Colonic mucosa (tissue), 4 donors: ENCODE measurements at places on chromosomes 6 and 20.

- no peak for DNase-seq
These were observed 620 bp upstream of the DEK start for GRCh38 chr6:18264923-18265377.

DNA sequence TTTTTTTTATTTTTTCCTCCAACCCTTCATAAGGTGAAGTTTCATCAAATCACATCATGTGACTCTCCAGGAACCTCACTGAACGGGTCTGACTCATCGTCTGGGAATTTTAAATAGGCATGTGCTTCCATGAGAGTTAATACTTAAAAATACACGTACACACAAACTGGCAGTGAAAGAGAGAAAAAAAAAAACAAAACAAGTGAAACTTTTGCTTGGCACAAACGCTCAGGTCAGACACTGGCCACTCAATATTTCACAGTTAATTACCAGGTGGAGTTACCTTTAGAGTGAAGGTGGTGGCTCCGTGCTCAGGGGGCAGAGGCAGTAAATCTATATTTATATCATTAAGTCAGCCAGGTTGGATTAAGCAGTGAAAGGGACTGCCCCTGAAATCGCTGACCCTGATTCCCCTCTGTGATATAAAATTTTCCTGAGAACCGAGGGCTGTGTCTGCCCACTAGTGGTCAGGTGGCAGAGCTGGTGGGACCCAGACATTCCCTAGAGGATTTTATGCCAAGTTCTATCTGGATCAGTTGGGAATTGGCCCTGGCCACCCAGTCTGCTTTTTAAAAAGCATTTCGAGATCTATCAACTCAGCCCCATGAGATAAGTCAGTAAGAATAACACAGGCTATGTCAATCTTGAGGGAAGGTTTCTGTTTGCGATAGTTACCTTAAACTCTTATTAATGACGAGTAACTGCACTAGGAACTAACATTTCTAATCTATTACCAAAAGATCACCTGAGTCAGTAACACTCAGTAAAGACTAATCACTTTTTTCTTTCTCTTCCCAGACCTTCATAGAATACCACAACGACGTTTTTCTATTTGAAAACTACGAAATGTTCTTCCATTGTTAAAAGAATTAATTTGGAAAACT, 259.1 kb downstream of the HDGFL1 start:
- peak; percentile 23 for DNase-seq

DNA sequence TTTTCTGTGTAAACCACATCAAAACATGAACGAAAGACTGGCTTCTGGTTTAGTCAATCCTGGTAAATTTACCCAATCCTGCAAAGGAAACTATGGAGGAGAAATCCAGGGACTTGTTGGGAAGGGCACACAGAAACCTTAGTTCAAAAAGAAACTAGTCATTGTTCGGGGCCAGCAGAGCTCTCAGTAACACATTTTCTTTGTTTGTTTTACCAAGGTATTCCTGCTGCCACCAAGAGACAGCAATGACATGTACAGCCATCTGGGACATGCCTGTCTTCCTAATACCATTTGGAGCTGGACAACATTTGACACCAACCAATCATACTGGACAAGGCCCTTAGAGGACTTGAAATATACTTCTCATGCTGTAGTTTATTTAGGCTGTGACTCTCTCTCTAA, 8.3 kb downstream of the OARD1 start:
- no peak for DNase-seq

GRCh38 chr20:41173791-41174341, 36.5 kb downstream of the PLCG1 start:
- peak; percentile 15 for DNase-seq

DNA sequence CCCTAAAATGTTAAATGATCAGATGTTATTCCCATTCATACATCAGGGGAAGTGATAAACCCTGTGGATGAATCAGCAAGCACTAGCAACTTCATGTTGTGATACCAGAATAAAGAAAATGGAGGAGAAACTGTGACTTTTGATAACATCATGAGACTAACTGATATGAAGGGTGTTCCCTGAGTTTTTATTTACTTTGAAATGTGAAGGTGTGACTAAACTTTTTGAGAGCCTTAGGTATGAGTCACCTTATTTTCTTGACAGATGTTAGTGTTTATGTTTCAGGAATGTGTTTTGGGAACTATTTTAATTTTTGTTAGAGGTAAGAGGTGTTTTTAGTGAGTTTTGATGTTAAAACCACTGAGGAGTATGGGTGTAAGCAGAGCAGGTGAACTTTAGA, 4.4 kb downstream of the PARD6B start:
- DNase-seq: no peak

DNA sequence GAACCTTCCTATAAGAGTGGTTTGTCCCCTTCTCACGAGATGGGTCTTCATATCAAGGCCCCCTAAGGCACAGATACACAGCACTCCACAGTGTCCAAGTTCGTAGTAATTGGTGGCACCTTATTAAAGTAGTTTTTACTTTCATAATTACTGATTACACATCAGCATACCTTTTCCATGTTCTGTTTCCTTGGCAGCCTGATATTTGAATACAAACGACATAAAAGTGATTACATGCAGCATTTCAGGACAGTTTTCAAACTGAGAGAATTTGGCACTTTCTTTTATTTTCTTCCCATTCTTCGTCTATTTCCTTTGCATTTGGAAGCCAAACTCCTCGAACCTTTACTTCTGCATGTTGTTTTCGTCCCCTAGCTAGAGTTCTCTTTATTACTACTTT, 139.7 kb downstream of the MTHFD1L start:
- no peak for DNase-seq

- DNase-seq: no peak
These were observed 231.8 kb downstream of the SAMD5 start for GRCh38 chr6:147740326-147740725.

GRCh38 chr20:32984196-32984595, 20.0 kb downstream of the SUN5 start:
- DNase-seq: no peak

- no peak for DNase-seq
These were observed 46.2 kb downstream of the ADNP start for GRCh38 chr20:50885068-50885467.

- no peak for DNase-seq
These were observed 26.5 kb downstream of the PDE10A start for GRCh38 chr6:165636402-165637048.

DNA sequence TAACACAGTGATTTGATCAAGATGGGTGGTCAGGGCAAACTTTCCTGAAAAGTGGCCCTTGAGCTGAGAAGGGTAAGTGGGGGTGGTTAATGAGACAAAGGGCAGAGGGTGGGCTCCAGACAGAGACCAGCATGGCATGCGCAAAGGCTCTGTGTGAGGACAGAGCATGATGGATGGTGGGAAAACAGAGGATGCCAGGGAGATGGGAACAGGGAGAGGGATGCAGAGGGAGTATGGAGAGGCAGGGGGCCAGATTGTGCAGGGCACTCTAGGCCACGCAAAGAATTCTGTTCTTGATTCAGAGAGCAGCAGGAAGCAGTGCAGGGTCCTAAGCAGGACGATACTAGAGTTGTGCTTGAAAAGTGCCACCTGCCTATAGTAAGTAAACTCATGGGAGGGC, 394.4 kb downstream of the BTBD9 start:
- DNase-seq: no peak

GRCh38 chr20:53786445-53787267, 193.0 kb upstream of the ZNF217 start:
- DNase-seq: peak; percentile 49

GRCh38 chr20:15265581-15266309, 928.3 kb upstream of the FLRT3 start:
- DNase-seq: no peak

GRCh38 chr20:37841389-37841788, 61.5 kb upstream of the VSTM2L start:
- no peak for DNase-seq

GRCh38 chr6:15744818-15745402, 82.1 kb upstream of the DTNBP1 start:
- no peak for DNase-seq

GRCh38 chr20:32567384-32568178, 17.6 kb downstream of the NOL4L start:
- DNase-seq: no peak

GRCh38 chr6:40280231-40280630, 306.9 kb downstream of the LRFN2 start:
- DNase-seq: no peak

DNA sequence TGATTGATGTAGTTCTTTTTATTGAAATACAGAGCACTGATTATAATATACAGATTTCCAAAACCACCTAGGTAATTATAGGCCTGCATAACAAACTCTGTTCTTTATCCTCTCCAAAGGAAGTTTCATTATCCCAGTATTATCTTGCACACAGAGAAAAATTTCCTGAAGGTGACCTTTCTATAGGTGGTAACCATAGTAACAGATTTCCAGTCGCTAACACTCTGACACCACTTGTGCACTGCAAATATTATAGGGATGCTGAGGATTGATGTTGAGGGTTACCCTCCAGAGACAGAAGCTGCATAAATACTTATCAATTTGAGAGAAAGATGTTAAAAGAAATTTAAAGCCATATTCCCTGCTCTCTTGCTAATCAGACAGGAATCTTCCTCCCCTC, 274.5 kb upstream of the NRSN1 start:
- DNase-seq: no peak

- no peak for DNase-seq
These were observed 173.1 kb downstream of the TFAP2C start for GRCh38 chr20:56801971-56802755.

- DNase-seq: no peak
These were observed 128.4 kb upstream of the SGK1 start for GRCh38 chr6:134446218-134446848.

GRCh38 chr6:52102405-52102804, 15.0 kb upstream of the PKHD1 start:
- DNase-seq: no peak

- no peak for DNase-seq
These were observed 256.3 kb downstream of the ERMARD start for GRCh38 chr6:170007468-170008293.

DNA sequence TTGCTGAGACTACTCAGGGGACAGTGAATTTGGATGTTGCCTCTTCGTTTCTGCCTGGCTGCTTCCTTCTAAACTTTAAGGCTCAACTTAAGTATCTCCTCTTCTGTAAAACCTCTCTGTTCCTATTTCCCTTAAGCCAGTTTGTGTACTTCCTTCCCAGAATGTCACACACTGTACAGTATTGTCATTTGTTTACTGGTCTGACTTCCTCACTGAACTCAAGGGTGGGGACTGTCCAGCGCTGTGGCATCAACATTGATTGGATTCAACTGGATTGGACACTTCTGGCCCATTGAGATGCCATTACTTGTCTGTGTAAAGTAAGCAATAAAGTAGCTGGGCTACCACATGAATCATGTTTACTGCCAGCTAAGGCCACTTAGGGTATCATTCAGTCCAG, 69.7 kb downstream of the ANKS1A start:
- no peak for DNase-seq

DNA sequence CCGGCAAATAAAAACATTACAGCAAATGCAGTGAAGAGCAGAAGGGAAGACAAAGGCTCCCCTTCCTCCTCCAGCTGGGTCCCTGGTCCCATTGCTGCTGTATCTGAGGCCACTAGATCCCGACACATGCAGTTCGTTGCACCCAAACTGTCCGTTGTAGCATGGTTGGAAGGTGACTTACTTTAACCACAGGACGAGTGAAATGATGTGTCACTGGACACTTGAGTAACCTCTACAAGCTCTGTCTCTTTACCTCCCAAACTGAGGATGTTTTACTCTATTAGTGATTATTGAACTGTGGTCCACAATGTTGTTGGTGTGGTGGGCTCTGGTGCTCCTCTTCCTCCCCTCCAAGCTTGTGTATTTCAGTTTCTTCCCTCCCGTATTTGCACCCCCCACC, 46.2 kb upstream of the ARMH2 start:
- no peak for DNase-seq

DNA sequence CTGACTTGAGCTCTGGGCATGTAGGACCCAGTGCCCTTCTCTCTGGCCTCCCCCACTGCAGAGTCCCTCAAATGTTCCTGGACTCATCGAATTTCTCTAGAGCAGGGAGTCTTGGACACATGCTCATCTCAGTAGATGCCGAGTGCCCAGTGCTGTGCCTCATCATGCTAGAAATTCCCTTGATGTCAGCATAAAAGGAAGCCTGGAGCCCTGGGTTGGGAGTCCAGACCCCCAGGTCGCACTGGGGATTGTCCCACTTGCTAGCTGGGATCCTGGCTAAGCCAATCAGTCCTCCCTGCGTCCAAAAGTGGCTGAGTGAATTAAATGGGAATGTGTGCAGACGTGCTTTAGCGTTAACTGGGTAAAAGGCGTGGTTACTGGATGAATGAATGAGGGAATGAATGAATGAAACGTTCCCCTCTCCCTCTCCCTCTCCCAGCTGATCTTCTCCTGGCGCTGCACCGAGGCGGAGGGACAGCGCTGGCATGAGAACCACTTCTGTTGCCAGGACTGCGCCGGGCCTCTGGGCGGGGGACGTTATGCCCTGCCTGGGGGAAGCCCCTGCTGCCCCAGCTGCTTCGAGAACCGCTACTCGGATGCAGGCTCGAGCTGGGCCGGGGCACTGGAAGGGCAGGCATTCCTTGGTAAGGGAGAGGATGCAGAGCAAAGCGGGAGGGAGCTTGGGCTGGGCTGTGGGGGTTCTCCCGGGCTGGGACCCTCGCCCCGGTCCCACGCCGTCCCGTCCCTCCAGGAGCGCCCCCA, 1.6 kb upstream of the TOMM6 start:
- DNase-seq: peak; percentile 40

- no peak for DNase-seq
These were observed 730 bp downstream of the PARD6B start for GRCh38 chr20:50731930-50732690.

- DNase-seq: no peak
These were observed 1.4 kb downstream of the TMEM170B start for GRCh38 chr6:11538819-11539468.

GRCh38 chr20:17014756-17015366, 212.0 kb upstream of the PCSK2 start:
- DNase-seq: no peak

DNA sequence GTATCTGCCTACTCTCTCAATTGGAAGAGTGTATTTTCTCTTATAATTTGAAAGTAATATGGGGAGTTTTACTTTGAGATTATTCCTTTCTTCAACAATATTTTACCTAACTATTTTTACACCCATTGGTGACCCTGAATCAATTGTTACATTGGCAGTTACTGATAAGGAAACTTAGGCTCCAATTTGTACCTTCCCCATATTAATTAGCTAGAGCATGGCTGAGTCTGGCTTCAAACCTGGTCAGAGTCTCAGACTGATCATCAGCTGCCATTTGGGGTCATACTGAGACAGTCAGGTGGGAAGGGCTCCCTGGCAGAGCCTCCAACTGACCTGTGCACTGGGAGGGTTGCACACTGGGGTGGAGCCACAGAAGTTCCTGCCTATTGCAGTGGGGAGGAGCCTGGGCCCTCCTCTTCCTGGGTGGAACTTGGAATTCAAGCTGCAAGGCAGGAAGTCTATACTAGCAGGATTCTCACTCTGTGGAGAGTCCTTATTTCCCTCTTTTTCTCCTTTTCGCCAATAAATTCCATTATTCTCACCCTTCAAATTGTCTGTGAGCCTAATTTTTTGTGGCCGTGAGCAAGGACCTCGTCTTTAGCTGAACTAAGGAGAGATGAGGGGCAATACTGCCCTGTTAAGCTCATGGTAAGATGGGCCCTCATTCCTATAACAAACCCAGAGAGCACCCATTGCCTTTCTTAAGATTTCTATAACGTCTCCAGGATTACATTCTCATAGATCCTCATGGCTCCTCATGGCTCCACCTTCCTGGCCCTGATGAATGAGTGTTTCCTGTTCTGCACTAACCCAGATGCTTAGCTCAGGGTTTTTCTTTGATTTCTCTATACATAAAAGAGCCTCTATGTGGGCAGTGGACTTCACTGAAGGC, 285.1 kb downstream of the ADGB start:
- DNase-seq: no peak
